Left lung (tissue), 14 donors: ENCODE measurements at places on chromosomes 13 and 19. TPM values are rescaled to one million over a fixed set of nuclear protein-coding genes. Genes with fewer than 3 reads are reported as not detected.

- no peak for DNase-seq
Measured at GRCh38 chr13:35349052-35349451, 127.4 kb downstream of the MAB21L1 start.

DNA sequence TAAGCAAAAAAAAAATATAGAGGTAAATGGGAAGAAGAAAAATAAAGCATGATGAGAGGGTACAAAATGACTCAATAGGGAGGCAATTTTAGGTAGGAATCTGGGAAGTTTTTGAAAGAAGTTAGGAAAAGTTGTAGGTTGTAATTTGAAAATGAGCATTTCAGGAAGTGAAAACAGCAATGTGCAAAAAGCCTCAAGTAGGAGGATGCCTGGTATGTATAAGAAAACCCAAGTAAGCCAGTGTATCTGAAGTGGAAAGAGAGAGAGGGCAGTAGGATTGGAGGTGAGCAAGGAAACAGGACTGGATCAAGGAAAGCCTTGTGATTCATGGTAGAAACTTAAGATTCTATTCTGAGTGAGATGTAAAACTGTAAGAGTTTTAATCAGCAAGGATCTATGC lies 121.6 kb upstream of the SPRY2 start:
- DNase-seq: no peak

DNA sequence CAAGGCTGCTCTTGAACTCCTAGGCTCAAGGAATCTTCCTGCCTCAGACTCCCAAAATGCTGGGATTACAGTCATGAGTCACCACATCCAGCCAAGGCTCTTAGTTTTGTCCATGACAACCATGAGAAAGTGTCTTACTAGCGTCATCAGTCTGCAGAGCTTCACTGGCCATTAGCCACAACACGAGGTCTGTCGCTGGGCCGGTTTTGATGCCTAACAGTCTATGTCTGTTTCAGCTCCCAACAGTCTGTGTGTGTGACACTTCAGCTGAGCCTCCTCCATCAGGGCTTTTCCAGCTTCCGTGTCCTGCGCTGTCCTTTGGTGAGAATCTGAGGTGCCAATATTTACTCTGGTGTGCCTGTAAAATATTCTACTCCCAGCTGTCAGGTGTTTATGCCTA lies 47.6 kb downstream of the CEP89 start:
- DNase-seq: no peak

DNA sequence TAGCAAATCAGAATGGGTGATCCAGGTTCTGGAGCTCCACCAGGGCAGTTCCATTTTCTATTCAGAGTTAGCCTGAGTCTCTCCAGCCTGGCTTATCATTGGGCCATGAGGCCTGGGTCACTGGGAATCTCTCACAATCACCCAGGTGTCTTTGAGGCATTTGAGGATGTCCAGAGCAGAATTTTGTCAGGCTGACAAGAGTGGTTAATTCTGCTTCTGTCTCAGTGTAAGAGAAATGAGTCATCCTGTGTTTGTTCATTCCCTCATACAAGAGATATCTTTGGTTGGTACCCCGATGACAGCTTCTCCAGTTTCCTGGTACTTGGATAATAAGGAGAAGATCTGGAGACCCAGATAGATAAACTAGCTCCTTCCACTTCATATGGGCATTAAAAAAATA lies 10.4 kb downstream of the ZNF93 start:
- no peak for DNase-seq

GRCh38 chr19:16548956-16549355 lies 6.7 kb upstream of the CHERP start:
- no peak for DNase-seq

- DNase-seq: no peak
Measured at GRCh38 chr19:33562636-33563035, 41.0 kb upstream of the PEPD start.

DNA sequence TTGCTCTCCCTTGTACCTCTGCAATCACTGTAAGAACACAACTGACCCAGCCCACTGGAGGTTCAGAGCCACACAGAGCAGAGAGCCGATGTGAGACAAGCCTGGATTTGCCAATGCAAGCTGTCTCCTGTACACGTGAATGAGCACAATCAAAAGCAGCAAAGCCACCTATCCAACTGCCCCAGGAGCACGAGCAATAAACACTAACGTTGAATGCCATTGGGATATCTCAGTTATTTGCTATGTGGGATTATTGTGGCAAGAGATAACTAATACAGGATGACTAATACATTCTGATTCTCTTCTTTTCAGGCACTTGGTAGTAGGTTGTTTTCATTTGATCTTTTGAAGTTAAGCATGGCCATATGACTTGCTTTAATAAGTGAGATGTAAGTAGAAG lies 85.2 kb upstream of the FAM216B start:
- no peak for DNase-seq

GRCh38 chr19:12825254-12826131 lies 8.9 kb downstream of the RTBDN start:
- no peak for DNase-seq

GRCh38 chr19:48372904-48373303 lies 8.7 kb downstream of the SYNGR4 start:
- DNase-seq: no peak

The DNAAF3 gene
- 4.8 TPM for polyA plus RNA-seq

DNA sequence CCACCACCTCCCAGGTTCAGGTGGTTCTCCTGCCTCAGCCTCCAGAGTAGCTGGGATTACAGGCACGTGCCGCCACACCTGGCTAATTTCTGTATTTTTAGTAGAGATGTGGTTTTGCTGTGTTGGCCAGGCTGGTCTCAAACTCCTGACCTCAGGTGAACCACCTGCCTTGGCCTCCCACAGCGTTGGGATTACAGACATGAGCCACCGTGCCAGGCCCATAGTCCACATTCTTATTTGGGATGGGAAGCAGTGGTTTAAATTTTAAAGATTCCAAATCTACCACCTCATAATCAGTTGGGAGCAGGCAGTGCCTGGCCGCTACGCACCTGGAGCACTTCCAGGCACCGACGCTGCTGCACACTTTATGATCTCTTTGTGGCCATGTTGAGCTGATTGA lies 160.6 kb upstream of the SOX1 start:
- no peak for DNase-seq

GRCh38 chr19:34254698-34255432 lies 511 bp downstream of the GARRE1 start:
- no peak for DNase-seq

The WTIP gene
- polyA plus RNA-seq: 24.6 TPM

DNA sequence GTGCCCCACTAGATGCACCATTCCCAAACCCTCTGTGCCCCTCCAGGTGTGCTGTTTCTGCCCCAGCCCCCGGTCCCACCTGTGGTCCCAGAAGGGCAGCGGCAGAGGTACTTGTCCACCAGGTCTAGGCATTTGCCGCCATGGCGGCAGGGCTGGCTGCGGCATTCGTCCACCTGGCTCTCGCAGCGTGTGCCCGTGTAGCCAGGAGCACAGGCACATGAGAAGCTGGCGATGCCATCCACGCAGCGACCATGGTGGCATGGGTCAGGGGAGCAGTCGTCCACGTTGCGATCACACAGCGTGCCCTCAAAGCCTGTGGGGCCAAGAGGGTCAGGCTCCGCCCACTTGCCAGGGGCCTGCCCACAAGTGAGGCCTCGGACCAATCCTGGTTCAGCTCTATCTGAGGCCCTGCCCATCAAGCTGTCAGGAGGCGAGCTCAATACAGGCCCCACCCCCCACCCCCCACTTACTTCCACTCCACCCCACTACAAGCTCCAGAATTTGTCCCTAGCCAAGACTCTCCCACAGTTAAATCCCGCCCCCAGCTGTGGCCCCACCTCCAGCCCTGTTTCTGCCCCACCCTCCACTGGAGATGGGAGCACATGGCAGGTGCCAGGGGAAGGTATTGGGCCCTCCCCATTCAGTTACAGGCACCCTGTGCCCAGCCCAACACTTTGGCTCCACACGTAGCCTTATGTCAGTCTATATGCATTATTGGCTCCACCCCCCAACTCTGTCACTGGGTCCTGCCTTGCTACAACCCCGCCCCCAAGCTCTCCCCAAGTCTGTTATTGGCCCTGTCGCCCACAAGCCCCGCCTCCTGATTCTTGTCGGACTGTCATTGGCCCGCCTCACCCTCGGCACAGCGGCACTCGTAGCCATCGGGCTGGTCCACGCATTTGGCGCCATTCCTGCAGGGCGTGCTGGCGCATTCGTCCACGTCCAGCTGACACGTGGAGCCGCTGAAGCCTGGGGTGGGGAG lies 13.5 kb downstream of the NOTCH3 start:
- DNase-seq: no peak

GRCh38 chr13:30312904-30313303 lies 5.6 kb upstream of the KATNAL1 start:
- DNase-seq: no peak

GRCh38 chr13:105758918-105759860 lies 776.3 kb downstream of the EFNB2 start:
- no peak for DNase-seq

GRCh38 chr19:13866463-13867046 lies 10.4 kb upstream of the NANOS3 start:
- DNase-seq: no peak

GRCh38 chr13:110874508-110874960 lies 40.3 kb downstream of the ANKRD10 start:
- peak; percentile 89 for DNase-seq

GRCh38 chr19:5021046-5021445 lies 52.1 kb downstream of the KDM4B start:
- no peak for DNase-seq

GRCh38 chr13:43996221-43996620 lies 116.5 kb downstream of the LACC1 start:
- no peak for DNase-seq

DNA sequence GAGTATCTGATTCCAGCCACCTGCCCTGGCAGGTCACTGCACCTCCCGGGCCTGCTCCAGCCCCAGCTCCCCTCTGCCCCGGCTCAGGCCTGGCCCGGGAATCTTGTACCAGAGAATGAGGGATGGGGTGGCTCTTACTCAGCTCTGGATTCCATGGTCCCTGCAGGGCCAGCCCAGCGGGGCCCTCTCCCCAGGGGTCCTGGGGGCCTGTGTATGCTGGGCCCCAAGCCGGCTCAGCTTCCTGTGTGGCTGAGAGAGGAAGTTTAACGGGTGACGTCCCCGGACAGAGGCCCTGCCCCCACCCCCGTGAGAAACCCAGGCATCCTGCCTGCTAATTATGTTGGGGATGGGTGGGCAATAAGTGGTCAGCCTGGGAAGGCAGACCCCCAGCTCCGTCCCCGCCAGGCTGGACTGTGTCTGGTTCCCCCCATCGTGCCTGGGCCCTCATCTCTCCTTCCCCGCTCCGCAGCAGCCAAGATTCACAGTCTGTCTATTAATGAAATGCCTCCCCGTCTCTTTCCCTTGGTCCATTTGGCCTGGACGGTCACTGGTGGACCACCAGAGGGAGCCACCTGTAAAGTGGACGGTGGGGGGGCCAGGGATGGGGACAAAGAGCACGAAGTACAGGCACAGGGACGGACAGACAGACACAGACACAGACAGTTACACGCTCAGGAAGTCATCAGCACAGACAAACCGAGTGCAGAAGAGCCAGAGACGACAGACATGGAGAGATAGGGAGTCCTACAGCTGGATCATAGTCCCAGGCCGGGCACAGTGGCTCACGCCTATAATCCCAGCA lies at the start of gene DENND1C:
Gene DENND1C, minus strand, starts transcription at position 247 of the 802 bp plus-strand sequence. Its CDS starts 92 bp downstream, at position 155.
- no peak for DNase-seq

DNA sequence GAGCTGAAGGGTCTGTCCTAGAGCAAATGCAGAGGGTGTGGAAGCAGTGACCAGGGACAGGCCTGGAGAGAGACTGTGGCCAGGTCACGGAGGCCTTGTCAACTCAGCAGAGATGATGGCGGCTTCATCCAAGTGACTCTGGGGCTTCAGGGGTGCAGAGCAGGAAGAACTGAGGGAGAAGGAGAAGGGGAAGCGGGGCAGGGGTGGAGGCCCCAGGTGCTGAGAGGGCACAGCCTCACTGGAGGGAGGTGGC lies 299.1 kb downstream of the ZNF536 start:
- no peak for DNase-seq

DNA sequence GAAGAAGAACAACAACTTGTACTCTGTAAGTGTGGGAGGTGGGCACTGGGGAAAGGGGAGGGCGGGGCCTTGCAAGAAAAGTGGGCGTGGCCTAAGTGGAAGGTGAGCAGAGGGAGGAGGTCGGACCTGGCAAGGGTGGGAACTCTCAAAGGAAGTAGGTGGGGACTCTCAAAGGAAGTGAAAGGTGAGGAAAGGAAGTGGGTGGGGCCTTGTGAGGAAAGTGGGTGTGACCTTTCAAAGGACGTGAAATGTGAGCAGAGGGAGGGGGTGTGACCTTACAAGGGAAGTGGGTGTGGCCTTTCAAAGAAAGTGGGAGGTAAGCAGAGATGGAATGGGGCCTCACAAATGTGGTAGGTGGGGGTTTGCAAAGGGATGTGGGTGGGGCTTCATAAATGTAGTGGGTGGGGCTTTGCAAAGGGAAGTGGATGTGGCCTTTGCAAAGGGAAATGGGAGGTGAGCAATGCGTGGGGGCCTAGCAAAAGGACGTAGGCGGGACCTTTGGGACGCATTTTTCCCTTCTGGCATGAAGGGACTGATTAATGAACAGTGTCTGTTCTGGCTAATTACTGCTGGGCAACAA lies 25.9 kb downstream of the ACSBG2 start:
- no peak for DNase-seq

The GRIK5 gene
- polyA plus RNA-seq: 4.6 TPM

- DNase-seq: no peak
Measured at GRCh38 chr13:30572859-30573275, 44.9 kb upstream of the USPL1 start.

The SERTAD1 gene
- 7.5 TPM for polyA plus RNA-seq

DNA sequence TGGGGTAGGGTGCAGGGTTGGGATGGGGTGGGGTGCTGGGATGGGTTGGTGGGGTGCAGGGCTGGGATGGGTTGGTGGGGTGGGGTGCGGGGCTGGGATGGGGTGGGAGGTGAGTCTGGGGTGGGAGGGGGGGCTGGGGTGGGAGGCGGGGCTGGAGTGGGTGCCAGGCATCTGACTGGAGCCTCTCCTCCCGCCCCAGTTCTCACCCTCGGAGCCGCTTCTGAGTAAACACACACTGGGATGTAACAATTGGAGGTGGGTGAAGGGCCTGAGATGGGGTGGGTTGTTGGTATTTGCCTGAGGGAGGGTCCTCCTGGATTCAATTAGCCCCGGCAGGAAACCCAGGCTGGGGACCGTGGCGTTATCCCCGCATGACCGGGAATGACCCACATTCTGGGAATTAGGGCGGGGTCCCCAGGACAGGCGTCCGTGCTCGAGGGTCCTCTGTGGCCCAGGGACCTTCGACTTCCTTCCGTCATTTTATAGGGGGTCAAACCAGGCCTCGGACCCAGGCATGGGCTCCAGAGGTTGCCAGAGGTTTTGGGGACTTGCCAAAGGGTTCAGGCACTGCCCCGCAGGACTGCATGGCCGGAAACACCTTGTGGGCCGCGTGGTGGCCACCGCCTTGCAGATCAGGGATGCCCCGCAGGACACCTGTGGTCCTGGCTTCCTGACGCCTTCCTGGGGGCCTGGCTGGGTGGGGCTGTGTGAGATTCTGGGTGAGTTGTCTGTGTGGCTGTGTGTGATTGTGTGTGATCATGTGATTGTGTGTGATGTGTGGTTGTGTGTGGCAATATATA lies 1.4 kb downstream of the TMPRSS9 start:
- DNase-seq: no peak
